ENCODE measurements at places on chromosomes 11 and 22.

DNA sequence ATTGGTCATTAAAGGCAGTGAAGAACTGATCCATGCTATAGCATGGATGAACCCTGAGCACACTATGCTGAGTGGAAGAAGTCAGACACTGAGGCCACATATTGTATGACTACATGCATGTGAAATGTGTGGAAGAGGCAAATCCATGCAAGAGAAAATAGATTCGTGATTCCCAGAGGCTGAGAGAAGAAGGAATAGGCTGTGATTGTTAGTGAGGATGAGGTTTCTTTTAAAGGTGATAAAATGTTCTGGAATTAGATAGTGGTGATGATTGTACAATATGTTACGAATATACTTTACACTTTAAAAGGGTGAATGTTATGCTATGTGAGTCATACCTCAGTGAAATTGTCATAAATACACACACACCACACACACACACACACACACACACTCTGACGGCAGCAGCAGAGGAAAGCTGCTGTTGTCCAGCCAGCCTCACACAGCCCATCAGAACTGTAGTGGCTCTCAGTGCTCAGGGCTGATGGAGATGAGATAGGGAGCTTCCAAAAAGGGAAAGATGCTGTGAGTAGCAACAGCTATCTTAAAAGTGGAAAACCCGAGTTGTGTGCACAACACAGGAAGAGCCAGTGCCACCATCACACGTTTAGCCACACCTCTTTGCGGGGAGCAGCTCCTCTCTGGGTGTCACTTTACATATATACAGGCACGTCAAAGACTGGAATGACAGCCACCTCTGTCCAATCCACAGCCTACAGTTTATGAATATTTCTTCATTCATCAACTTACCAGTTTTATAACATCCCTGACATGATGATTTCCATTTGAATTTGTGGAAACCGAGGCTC lies 153.0 kb downstream of the SPATA19 start:
- DNase-seq: no peak

DNA sequence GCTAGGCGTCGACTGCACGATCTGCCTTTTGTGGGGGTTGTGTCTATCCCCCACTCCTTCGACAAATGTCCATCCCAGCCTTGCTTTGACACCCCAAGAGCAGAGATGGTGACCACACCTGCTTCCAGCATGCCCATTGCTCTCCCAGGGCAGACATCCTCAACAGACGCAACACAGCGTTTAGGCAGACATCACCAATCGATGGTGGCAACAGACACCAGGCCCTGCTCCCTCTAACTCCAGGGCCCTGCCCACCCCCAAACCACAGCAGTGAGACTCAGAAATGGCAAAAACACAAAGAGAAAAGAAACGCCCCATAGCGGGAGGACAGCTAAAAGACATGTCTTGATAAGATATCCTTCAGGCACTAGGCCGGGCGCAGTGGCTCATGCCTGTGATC lies 150.9 kb downstream of the CRYBB2 start:
- DNase-seq: no peak

DNA sequence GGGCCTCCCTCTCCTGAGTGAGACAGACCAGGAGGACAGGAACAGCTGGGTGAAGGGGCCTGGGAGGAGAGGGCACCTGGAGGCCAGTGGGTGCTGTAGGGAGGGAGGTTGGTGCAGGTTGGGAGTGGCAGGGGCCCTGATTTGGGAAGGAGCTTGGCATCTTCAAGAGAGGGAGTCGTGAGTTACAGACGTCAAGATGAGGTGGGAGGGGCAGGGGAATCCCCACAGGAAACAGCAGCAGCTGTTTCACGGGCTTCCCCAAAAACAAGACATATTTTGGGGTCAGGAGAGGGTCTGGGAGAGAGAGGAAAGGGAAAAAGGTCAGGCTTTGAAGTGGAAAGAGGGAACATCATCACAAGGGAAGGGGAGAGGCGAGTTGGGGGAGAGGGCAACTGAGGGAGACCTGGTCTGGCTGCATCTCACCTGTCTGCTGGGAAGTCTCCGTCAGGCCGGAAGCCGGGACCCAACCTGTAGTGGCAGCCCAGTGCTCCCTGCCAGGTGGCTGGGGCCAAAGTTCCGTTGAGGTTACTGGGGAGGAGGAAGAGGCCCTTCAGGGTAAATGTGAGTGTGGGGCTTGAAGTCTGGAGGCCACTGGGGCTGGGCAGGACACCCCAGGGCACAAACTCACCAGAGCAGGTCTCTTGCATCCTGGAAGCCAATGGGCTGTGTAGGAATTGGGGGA lies 4.4 kb downstream of the NAALADL1 start:
- no peak for DNase-seq

DNA sequence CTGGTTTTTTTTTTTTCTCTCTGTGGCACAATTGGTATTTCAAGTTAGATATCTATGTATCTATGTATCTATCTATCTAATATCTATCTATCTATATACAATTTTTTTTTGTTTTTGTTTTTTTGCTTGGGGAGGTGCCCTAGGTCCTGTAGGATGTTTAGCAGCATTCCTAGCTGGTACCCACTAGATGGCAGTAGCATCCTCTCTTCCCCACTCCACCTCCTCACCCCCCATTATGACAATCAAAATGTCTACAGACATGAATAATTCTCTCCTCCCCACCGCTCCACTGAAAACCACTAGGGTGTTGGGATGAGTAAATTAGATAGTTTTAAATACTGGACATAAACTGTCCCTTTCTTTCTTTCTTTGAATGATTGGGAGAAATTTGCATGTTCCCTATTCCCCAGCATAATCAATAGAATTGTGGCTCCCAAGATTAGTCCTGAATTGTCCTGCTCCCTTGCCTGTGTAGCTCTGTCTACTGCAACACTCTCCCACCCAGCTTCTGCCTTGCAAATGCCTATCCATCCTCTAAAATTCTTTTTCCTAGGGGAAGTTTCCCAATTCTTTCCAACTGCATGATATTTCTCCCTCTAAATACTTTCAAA lies 1152.4 kb downstream of the LRRC4C start:
- DNase-seq: peak; percentile 11

GRCh38 chr11:123472236-123472935 lies 42.3 kb downstream of the GRAMD1B start:
- no peak for DNase-seq

DNA sequence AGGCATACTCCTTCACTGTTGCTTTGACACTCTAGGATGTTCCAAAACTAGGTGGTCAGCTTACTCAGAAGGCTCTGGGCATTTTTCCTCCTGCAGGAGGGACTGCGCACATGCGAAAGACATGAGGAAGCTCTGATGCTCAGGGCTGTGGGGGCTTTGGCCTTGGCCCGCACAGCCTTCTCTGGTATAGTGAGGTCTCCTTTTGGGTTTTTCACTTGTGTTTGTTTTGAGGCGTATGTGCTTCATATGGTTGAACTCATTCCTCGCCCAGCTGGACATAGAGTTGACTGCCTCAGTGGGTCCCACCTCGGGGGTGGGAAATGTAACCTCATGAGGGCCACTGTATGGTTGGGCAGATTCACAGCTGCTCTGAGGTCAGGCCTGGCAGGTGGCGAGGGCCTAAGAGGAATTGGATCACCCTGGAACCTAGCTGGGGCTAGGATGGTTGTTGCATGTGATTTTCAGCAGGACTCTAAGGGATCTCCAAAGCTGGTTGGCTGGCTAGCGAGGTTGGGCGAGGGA lies 63.7 kb downstream of the PTPRJ start:
- DNase-seq: no peak

DNA sequence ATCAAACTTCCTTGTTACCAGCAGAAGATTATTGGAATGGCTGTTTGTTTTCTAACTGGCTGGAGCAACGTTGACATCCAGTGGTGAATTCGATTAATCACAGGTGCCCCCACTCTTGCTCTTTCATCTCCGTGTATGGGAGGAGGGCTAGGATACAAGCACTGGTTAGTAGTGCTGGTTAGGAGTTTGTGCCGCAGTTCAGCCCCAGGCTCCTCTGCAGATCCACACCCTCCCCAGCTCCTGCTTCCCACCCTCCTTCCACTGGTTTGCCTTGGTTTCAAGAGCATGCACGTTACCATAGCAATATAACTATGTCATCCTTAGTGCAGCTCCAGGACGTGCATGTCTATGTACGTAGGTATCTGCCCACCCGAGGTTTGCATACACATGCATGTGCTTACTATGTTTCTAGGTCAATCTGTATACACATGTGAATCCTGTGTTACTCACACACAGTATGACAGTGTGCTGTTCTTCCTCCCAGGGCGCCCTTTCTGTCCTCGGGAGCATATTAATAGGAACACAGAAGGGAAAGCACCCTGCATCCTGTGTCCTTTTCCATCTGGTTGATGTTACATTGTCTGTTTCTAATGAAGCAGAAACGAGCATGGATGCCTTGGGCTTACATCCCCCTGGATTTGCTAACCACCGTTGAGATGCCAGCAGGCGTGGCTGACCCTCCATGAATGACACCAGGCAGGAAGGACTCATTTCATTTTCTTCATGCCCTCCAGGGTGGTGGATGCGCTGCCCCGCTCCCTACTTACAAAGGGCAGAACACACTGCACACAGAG lies 539.3 kb downstream of the OPCML start:
- peak; percentile 48 for DNase-seq

DNA sequence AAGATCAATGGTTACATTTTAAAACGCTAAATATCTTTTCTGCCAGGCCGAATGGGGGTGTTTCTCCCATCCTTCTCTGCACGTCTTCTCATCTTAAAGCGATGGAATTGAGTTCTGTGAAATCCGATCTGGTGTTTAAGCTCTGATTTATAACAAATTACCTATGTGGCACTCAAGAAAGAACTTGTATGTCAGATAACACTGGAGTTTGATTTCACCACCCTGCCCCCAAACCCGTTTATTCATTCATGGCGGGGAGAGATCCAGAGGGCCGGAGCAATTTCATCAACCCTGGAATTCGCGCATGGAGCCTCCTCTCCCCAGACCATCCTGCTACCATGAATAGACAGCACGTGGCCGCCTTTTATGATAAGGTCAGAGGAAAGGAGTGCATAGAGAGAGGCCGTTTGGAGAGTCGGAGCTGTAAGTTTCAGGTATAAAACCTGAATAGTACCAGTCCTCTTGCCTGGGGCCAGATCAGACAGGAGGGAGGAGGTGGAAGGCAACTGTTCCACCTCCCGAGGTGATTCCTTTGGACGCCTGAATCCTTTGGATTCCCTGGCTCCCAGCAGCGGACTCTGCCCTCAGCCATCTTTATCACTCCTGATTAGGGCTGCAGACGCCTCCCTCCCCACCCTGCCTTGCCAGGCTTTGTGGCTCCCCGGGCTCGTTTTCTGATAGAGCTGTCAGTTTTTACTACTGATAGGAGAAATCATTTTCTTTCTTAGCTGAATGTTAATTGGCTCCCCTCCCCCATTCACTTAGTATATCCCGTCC lies 27.3 kb upstream of the NFAM1 start:
- no peak for DNase-seq

- DNase-seq: no peak
These were observed 51.1 kb downstream of the USP35 start for GRCh38 chr11:78239781-78240180.

GRCh38 chr11:12901272-12901671 lies 107.8 kb upstream of the RASSF10 start:
- DNase-seq: no peak

DNA sequence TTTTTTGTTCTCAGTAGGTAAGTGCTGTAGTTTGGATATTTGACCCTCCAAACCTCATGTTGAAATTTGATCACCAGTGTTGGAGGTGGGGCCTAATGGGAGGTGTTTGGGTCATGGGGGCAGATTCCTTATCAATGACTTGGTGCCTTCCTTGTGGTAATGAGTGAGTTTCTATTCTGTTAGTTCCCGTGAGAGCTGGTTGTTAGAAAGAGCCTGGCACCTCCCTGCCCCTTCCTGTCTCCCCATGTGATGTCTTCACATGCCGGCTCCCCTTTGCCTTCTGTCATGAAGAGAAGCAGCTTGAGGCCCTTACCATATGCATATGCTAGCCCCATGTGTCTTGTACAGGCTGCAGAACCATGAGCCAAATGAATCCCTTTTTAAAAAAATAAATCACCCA lies 138.3 kb downstream of the TMEM135 start:
- no peak for DNase-seq

DNA sequence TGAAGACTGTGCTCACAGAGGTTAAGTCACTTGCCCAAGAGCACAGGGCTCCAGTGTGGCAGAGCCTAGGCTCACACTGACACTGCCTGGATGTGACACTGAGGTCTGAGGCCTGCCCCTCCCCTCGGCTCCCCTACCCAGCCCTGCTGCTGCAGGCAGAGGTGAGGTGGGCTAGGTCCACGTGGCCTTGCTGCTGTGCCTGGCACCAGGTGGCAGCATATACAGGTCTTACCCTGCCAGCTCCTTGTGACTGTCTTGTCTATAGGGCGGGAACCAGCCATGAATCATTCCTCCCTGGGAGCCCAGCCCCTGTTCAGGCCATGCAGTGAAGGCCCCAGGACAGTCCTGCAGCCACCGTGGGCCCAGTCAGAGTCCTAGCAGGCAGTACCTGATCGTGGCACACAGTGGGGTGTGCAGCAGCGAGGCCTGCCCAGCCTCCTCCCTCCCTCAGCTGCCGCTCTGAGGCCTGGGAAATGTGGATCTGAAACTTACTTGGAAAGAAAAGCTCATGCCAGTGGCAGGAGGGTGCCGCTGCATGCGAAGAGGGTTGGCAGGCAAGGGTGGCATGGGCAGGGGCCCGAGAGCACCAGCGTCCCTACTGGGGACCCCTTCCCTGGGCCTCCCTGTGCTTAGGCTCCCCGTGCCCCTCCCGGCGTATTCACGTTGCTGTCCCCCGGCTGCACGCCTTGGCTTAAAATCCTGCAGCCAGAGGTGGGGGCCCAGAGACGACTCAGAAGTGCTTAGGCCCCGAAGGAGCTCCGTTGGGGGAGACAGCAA lies 1.2 kb upstream of the CERK start:
- DNase-seq: no peak

DNA sequence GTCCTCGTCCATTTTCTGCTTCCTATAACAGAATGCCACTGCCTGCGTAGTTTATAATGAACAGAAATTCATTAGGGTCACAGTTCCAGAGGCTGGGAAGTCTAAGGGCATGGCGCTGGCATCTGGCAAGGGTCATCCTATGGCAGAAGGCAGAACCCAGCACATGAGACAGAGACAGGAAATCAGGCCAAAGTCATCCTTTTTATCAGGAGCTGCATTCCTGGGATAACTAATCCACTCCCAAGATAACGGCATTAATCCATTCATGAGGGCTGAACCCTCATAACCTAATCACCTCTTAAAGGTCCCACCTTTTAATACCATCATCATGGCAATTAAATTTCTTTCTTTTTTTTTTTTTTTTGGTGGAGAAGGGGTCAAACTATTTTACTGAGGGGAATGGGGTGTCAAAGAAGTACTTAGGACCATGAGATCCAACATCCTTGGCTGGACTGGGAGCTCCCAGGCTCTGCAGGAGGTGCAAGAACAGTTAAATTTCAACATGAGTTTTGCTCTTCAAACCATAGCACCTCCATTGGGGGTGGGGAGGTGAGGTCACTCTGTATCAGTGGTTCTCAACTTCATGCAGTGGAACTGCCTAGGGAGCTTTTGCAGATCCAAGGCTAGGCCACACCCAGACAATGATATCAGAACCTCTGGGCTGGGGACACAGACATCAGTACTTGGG lies 4.4 kb downstream of the TMEM109 start:
- no peak for DNase-seq

DNA sequence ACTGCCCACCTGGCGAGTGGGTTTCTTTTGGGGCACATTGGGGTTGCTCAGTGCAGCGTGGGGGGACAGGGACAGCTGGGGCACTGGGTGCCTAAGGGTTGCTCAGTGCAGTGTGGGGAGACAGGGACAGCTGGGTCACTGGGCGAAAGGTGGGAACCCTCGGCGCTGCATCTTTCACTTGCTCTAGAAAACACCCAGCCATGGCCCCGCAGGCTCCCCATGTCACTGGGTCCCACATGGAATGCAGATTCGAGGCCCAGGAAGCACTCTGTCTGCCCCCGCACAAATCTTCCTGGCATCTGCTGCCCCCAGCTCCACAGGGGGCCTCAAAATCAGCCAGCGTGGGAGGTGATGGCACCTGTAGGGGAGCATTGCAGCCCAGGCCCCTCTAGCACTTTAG lies 229.3 kb downstream of the BRD1 start:
- DNase-seq: no peak

Data from neuronal stem cell (in vitro differentiated cells).